ENCODE measurements at places on chromosomes 2 and 18.

DNA sequence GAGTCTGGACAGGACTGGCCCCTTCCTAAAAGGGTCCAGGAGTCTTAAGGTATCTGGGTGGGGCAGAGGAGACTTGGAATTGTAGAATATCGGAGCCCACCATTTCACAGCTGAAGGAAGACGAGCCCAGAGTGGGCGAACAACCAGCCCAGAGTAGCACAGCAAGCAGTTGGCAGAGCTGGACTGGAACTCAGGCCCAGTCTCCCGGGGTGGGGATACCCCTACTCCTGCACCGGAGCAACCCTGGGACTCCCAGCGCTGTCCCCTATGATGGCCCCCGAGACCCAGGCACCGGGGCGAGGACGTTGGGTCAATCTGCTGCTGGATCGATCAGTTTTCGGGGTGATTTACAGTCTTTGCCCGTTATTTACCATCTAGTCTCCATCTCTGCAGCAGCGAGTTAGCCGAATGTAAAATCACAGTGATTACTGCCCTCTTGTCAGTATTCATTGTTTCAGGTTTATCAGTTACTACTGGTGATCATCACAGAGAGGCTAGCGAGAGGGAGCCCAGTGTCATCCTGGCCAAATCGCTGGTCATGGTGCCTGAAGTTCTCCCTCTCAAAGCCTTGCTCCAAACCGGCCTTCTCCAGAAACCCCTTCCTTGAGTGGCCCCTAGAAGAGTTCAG lies 75.3 kb downstream of the SMAD7 start:
- no peak for DNase-seq

DNA sequence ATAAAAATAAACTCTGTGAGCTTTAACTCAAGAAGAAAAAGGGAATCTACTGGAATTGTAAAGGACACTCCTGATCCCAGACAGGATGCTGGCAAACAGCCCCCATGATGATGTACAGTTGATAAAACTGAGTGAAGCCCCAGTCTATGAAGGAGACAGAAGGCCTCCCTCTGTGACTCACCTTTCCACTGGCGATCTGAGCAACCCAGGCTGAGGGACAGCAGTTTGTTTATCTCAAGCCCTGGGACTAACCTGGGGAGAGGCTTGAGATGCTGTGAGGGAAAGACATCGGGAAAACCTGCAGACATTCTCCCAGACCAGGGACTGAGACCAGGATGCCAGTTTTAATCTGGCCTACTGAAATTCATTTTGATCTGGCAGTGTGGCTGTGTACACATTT lies 104.5 kb upstream of the CDH2 start:
- no peak for DNase-seq

GRCh38 chr2:144402251-144402650 lies 117.7 kb downstream of the ZEB2 start:
- DNase-seq, result no peak

GRCh38 chr18:32310774-32311173 lies 120.9 kb downstream of the MEP1B start:
- DNase-seq, result no peak

DNA sequence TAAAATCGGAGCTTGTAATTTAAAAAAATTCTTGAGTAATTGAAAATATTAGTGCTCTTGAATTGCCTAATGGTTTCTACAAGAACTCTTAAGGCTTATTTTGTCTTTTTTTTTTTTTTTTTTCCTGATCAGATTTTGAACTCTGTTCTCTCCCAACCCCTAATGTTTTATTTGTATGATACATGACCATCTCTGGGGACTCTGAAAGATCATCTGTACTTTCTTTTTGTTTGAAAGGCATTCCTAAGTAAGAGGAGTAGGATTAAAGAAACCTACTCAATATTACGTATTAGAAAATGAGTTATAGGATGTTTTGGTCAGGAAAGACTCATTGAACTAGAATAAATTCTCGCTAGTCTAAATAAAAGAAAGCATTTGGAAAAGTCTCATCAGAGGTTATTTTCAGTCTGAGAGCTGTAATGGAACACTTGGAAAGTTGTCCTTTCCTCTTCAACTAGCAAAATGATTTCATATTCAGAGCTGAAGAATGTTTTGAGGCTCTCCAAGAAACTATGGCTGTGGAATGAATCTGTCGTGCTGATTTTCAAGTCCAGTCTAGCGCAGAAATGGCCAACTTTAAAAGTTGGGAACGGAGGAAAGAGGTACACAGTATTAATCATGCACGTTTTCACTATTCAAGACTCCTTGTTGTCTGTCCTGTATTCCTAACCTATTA lies 182.7 kb downstream of the PRPF40A start:
- DNase-seq, result no peak

DNA sequence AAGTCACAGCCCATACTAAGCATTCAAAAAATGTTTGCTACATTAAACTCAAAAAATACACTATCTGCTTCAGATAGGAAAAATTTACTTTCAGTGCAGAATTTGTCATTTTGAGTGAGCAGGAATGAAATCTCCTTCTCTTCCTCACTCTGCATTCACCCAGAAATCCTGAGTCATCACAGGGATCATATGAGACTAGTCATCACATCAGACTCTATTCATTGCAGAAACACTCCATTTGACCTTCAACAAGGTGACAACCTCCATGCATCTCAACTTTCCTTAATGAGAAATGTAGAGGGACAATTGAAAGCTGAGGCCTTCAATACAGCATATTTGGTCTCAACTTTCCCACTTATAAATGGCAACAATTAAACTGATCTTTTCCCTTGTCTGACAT lies 130.4 kb upstream of the CYP26B1 start:
- no peak for DNase-seq

- no peak for DNase-seq
Measured at GRCh38 chr2:56676966-56677365, 493.2 kb downstream of the CCDC85A start.

- no peak for DNase-seq
Measured at GRCh38 chr2:112491946-112492345, 10.0 kb downstream of the TTL start.

DNA sequence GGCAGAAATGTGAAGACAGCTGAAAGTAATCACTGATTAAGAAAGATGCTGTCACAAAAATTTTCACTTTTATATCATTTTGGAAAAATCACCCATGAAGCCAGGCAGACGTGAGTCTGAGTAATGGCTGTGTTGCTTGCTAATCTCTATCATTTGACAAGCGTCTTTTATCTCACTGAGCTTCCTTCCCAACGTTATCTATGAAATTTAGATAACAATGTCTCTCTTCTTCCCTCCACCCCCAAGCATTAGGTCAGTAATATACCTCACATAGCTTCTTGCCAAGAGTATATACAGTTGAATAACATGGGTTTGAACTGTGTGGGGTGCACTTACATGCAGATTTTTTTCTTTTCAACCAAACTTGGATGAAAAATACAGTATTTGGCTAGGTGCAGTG lies 388.6 kb upstream of the NRXN1 start:
- DNase-seq, result no peak

DNA sequence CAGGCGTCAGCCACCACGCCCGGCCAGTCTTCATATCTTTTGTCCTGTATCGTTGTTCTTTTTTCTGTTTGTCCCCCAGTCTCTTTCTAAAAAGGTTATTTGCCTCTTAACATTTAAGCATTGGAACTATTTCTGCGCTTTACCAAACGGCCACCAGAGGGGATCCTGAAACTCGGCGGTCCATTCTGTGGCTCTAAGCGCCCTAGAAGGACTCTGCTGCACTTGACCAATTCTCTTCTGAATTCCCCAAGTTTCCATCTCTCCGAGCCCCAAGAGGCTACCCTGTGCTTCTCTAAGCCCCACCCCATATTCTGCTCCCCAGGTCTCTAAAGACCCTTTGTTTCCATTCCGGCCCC lies 33.1 kb upstream of the REG3G start:
- DNase-seq, result no peak

DNA sequence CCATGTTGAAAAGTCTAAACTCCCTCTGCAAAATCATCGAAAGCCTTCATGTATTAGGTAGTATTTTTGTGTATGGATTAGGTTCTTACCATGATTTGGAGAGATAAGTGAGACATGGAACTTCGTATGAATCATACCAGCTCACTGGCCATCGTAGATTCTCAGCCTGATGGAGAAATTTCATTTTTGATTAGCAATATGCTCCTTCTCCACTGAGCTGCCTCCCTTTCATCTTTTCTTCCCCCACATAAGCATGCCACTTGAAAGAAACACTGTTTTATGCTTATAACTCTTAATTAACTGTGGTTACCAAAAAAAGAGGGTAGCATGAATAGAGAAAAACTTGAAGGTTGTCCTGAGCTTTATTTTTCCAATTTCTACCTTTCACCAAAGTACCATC lies 111.9 kb downstream of the NCK2 start:
- DNase-seq, result no peak

DNA sequence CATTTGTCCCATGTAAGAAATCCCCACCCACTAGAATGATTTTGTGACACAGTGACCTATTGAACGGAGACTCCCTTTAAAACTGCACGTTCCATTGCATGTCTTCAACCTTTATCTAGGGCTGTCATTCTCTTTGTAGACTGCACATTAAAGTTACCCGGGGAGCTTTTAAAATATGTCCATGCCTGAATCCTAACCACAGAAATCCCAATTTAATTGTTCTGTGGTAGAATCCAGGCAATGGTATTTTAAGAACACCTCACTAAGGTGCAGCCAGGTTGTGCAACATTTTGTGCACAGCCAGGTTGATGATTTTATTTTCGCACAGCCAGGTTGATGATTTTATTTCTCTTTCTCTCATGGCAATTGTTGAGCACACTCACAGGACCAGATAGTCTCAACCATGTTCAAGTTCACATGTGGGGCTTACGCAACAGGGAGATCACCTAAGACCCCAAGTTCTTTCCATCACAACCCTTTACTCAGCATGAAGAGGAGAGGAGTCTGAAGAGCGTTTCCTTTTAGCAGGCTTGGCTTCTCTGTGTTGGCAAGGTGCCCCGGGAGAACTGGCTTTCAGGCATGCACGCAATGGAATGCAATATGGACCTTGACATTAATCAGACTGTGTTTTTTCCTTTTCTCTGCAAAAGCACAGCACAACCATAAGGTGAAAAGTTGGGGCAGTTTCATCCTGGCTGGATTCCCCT lies 467.3 kb upstream of the ETAA1 start:
- no peak for DNase-seq

All from cortex of kidney (tissue), 1 donor.